ENCODE measurements at places on chromosomes 6 and 20.

DNA sequence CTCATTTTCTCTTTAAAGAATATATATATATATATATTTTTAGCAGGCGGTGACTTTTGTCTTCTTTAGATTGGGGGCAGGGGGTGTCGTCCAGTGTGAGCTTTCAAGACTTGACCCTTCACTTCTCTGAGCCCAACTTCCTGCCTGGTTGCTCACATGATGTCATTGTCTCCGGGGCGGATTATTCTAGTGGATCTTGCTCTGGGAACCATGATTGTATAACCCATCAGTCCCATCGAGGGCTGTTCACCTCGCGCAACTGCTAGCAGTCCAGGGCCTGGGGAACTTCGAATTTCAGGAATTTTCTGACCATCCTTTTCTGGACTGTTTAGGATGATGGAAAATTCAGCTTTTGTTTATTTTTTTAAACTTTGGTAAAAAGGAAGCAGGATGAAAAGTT is 1.0 kb downstream of the IGF2R start:
- DNase-seq, result peak; percentile 82

GRCh38 chr6:76135481-76135880 is 63.0 kb upstream of the IMPG1 start:
- no peak for DNase-seq

DNA sequence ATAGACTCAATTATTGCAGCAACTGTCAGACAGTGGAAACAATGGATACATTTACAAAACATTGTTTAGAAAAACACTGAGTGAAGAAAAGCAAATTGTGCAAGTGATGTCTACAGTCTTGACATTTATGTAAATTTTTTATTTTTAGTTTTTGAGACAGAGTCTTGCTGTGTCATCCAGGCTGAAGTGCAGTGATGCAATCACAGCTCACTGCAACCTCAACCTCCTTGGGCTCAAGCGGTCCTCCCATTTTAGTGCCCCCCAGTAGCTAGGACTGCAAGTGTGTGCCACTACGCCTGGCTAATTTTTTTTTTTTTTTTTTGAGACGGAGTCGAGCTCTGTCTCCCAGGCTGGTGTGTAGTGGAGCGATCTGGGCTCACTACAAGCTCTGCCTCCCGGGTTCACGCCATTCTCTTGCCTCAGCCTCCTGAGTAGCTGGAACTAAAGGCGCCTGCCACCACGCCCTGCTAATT is 9.7 kb downstream of the CNBD2 start:
- no peak for DNase-seq

- peak; percentile 25 for DNase-seq
These were observed 343.0 kb downstream of the CDKAL1 start for GRCh38 chr6:20877008-20877937.

GRCh38 chr20:4797275-4797674 is 75.6 kb downstream of the PRND start:
- no peak for DNase-seq

DNA sequence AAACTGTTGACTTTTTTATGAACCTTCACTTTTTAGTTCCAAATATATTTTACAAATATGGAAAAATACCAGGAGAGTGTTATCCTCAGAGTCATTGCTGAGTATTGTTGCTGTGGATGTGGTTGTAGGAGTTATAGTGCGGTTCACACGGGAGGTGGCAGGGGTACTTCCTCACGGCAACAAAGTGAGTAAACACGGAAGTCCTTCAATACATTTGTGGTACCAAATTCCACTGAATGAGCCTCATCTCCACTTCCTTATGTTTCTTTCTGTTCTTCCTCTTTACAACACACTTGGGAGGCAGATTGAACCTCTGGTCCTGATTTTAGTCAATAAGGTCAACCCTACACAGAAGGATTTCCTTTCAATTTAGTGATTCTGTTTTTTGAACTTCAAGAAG is 371.8 kb downstream of the BTBD3 start:
- no peak for DNase-seq

GRCh38 chr20:8049310-8049709 is 29.7 kb upstream of the TMX4 start:
- DNase-seq, result no peak

- DNase-seq, result no peak
These were observed 120.5 kb downstream of the HIVEP2 start for GRCh38 chr6:142824426-142824825.

GRCh38 chr20:40678286-40678875 is 10.7 kb downstream of the MAFB start:
- no peak for DNase-seq

DNA sequence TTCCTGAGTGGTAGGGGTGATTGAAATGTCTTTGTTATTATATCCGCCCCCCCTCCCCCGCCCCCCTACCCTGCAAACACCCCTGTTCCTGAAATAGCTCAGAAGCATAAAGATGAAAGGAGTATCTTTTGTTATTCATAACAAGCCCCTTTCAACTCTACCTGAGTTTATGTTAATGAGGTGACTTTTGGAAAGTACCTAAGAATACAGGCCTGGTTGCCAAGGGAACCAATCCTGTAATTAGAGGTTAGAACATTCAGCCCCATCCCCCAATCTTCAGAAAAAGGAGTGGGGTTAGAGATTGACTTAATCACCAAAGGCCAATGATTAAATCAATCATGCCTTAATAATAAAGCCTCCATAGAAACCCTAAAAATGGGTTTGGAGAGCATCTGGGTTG is 979.2 kb upstream of the GJE1 start:
- DNase-seq, result no peak

DNA sequence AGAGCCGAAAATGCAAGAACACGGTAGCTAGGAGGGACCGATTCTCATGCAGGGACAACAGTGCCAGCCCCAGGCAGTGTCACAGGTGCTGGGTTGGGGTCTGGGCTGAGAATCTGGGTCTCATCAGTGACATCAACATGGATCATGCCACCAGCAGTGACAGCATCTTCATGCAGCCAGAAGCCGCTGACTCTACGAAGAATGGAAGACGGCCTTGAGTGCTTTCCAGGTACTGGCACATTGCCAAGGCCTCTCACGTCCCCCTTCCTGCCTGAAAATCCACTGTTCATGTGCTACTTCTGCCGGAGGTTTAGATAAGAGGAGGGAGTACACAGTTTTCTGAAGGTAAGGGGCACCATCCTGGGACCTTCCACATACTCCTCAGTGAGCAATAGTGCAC is 141.1 kb upstream of the FOXQ1 start:
- DNase-seq, result no peak

Measured in mucosa of descending colon (tissue), 3 donors.